ENCODE measurements at places on chromosomes 2 and 18.

GRCh38 chr2:126700677-126701076 is 44.7 kb downstream of the GYPC start:
- DNase-seq, result no peak

DNA sequence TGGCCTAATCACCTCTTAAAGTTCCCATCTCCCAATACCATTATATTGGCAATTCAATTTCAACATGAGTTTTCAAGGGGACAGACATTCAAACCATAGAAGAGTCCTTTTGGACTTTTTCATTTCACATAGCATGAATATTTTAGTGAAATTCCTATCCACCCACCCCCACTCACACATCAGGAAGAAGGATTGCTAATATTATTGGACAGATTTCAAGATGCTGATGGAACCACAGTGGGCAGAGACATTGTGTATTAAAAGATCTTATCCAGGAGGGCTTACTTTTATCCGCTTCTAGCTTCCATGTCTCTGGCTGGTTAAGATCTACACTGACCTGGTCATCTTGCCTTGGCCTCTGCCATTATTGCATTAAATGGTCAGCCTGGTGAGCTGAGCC is 297.4 kb upstream of the ACVR2A start:
- no peak for DNase-seq

- no peak for DNase-seq
These were observed 40.9 kb downstream of the GYPC start for GRCh38 chr2:126696644-126697520.

DNA sequence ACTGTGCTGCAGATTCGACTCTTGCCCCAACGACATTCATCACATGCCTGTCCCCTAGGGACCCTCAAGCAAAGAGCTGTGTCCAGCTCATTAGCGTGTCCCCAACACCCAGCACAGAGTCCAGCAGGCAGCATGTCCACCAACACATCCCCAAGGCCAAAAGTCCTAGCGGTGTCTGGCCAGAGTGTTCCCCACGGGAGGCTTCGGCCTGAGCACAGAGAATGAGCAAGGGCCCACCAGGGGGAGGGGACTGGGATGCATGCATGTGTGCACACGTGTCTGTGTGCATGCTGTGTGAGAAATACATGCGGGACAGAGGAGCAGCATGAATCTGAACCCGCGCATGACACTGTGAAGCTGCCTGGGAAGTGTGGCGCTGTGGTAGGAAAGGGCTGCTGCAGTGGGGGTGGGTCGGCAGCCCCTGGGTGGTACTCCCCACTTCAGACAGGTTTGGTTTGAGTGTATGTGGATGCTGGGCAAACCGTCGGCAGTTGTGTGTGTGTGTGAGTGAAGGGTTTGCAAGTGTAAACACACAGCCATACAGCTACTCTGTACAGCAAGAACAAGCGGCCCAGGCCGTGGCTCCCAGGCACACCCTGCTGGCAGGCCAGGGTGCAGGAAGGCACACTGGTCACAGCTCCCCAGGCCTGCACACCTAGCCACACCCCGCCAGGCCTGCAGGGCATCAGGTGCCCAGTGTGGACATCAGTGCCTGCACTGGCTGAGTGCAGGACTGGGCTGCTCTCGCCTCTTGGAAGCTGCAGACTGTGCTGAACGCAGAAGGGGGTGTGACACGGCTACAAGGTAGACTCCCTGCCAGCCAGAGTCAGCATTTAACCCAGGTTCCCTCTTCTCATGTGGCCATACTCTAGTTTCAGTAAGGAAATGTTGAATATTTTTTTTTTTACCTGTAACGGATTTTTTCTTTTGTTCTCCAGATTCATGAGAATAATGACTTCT is 19.5 kb upstream of the HES6 start:
- no peak for DNase-seq

Measured in activated CD4-positive, alpha-beta T cell treated with anti-CD3 and anti-CD28 coated beads for 1 hour (primary cell).